ENCODE measurements at places on chromosomes 16 and 17.

GRCh38 chr16:23640615-23640930, 537 bp downstream of the PALB2 start:
- no peak for DNase-seq

- no peak for DNase-seq
Measured at GRCh38 chr16:31186176-31186575, 6.2 kb downstream of the FUS start.

DNA sequence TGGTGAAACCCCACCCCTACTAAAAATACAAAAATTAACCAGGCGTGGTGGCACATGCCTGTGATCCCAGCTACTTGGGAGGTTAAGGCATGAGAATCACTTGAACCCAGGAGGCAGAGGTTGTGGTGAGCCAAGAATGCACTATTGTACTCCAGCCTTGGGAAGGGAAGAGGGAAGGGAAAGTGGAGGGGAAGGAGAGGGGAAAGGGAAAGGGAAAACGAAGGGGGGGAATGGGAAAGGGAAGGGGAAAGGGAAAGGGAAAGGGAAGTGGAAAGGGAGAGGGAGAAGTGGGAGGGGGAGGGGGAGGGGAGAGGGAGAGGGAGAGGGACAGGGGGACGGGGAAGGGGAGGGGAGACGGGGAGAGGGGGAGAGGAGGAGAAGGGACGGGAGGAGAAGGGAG, 122.5 kb downstream of the GAS7 start:
- DNase-seq, result no peak

GRCh38 chr17:78979780-78980623, at the start of gene LGALS3BP:
Gene LGALS3BP, minus strand, starts transcription at chr17:78979923. Its CDS starts 2,732 bp downstream, at chr17:78977191.
- peak; percentile 78 for DNase-seq

- DNase-seq, result no peak
Measured at GRCh38 chr16:81650982-81651562, 128.0 kb upstream of the PLCG2 start.

DNA sequence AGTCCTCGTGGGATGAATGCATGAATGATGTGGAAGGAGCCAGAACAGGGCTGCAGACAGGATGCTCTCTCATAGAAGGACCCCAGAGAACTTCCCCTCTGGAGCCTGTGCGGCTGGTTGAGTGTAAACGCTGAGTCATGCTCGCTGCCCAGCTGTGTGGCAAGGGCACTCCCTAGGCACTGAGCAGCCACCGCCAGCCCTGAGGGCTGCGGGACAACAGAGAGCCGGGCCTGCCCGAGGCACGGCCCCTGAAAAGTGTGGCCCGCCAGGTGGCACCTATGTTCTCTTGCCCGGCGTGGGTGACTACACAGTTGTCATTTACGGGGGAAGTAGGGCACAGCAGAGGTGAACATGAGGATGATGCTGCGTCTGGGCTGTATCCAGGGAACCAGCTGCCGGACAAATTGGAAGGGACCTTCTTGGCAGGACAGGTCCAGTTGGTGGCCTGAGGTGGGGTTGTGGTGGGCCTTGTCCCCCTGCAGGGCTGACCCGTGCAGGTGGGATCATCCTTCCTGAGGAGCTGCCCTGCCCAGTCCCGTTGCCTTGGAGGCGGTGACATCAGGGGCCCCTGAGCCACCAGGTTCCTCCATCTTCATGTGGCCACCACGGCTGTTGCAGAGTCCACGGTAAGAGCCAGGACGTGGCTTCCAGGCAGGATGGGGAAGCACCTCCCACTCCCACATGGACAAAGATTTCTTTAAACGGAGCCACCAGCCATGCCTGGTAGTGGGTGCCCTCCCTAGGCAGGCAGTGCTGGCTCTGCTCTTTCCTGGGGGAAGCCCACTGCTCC, 94.8 kb upstream of the CBX4 start:
- peak; percentile 26 for DNase-seq

DNA sequence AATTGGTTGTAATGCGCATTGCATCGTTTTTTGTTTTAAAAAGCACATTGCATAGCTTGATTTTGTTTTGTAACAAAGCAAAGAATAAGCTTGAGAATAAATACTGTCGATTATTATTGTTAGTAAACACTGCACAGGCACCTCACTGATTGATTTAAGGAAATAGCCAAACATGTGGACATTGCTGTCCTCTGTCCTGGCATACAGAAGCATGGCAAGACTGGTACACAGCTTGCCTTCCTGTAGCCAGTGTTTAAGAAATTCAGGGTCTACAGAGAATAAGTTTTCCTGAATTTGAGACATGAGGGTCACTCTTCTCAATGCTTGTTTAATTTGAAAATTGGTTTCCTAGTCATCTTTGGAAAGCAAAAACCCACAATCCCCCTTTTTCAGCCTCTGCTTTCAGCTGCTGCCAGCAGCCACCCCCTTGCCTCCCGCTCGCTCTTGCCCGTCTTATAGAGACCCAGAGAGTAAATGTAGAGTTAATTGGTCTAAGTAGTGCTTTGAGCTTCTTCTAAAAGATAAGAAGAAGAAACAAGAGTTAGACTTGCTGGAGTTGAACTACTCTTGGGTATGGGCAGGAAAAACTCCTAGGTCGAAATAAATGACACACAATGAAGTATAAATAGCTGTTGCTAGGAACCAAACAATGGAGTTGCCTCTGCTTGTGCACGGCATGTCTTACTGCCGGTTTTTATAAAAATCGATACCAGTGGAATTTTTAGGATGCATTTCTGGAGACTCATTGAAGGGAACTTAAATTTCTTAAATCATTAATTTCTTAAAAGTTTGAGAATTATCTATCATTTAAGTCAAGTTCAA, 116.6 kb downstream of the MRTFB start:
- DNase-seq, result no peak

DNA sequence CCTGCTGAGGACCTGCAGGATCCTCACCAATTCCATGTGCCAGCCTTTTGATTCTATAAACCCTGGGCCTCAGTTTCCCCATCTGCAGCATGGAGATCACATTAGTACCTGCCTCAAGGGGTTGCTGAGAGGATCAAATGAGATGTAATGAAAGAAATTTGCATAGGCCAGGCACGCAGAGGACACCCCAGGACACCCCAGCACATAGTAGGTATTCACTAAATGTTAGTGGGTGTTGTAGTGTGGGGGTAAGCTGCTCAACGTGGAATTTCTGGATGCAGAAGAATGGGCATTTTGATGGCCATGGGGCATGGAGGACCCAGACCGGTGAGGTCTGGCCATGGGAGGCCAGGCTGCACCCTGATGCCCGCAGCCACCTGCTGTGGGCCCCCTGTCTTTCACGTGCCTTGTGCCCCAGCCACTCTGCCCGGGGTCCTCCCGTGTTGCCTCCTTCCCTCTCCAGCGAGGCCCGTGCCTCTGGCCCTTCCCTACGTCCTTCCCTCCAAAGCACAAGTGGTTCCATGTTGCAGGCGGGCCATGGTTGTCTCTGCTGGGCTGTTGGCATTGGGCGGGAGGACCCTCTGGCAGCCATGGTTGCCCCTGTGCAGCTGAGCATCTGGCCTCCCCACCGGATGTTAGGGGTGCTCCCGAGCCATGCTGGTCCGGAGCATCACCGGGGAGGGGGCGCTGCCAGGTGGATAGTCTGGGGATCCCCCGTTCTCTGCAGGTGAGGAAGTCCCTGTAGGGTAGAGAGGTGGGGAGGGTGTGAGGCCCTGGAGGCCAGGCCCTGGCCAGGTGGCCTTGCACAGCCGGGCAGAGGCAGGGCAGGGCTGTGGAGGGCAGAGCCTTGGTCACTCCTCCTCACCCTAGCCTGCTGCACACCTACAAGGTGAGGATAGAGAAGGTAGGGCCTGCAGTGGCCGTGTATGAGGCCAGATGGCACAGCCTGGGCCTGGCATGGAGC, 8.6 kb downstream of the MAP2K3 start:
- DNase-seq, result no peak

- DNase-seq, result no peak
Measured at GRCh38 chr16:46911038-46911437, 26.9 kb downstream of the GPT2 start.

DNA sequence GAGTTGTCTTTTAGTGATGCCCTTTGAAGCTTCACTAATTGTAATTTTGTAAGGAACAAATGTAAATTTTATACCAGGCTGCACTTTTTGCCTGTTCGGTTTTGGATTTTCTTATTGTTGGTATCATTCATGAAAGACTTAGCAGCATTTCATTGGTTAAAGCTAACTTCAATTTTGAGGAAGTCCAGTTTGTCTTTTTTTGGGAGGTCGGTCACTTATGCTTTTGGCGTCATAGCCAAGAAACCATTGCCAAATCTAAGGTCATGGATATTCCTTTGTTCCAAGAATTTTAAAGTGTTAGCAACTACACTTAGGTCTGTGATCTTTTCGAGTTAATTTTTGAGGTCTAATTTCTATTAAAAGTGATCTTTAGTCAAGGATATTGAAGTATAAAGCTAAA, 77.1 kb downstream of the PRKCA start:
- DNase-seq, result no peak

GRCh38 chr16:19844945-19845641, 39.6 kb downstream of the GPRC5B start:
- DNase-seq, result peak; percentile 92

- no peak for DNase-seq
Measured at GRCh38 chr16:3089717-3090592, 9.1 kb downstream of the ZSCAN10 start.

GRCh38 chr16:5736209-5736930, 638.8 kb upstream of the EEF2KMT start:
- no peak for DNase-seq

DNA sequence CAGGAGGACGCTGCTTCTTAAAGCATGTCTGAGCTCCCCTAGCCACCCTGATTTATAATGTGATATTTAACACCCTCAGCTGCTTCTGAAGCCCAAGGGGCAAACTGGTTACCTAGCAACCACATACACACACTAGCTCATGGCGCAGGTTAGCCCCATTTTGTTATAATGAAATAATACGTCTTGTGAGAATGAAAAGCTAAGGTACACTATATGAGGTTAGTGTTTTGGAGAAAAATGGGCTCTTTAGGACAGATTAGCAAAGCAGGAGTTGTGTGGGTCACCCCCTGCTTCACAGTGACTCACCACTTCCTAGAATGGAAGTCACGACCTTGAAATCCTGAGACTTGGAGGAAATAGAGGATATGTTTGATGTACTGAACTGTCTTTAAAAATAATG, 404.8 kb upstream of the HSBP1 start:
- DNase-seq, result peak; percentile 54

GRCh38 chr17:59668816-59669215, 38.4 kb downstream of the PTRH2 start:
- DNase-seq, result peak; percentile 97

DNA sequence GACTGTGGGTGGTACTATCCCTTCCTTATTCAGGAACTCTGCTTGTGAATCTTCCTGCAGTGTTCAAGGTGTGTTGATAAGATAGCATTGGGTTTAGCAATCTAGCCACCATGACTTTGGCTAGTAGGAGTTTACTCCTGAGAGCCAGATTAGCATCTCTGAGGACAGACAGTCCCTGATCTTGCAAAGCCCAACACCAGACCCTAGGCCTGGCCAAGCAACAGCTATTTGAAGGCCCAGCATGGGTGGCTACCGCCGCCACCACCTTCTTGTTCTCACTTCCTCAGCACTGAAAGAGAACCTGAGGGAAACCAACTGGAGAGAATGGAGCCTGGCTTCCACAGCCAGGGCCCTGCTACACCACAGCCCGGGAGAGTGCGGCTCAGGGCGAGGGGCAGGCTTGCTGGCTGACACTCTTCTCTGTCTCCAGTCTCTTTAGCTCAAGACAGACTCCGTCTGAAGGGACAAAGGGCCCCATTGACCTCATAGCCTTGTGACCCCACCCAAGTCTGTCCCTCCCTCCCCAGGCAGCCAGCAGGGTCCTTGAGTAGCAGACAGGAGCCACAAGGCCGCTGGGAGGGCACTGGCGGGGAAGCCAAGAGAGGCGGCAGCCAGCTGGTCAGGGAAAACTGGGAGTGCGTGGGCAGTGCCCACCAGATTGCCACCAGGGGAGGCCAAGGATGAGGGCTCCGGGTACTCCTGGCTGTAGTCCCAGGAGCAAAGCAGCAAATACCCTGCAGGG, 10.9 kb upstream of the ARHGAP23 start:
- DNase-seq, result no peak

- peak; percentile 81 for DNase-seq
Measured at GRCh38 chr16:14527411-14528044, 102.5 kb downstream of the PARN start.

DNA sequence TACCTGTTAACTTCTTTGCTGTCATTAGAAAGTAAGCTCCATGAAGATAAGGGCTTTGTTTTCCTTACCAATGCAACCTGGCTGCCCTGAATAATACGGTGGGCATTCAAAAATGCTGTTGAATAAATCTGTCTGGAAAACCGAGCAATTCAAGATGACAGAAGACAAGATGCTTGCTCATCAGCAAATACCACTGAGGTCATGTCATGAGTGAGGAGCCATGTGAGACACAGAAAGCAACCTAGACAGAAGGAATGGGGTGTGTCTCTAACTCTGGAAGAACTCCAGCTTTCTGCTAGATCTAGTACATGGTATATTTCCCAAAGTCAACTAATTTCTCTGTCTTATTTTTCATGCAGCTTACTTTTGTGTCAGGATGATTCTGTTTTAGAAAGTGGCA, 64.2 kb downstream of the STH start:
- DNase-seq, result peak; percentile 82

- DNase-seq, result no peak
Measured at GRCh38 chr16:70579648-70580630, 56.3 kb downstream of the SF3B3 start.

GRCh38 chr16:50093607-50094539, 28.1 kb downstream of the HEATR3 start:
- DNase-seq, result no peak

- DNase-seq, result peak; percentile 74
Measured at GRCh38 chr16:87725596-87726235, 40.1 kb downstream of the KLHDC4 start.

GRCh38 chr17:27518545-27519521, 62.6 kb downstream of the KSR1 start:
- no peak for DNase-seq

DNA sequence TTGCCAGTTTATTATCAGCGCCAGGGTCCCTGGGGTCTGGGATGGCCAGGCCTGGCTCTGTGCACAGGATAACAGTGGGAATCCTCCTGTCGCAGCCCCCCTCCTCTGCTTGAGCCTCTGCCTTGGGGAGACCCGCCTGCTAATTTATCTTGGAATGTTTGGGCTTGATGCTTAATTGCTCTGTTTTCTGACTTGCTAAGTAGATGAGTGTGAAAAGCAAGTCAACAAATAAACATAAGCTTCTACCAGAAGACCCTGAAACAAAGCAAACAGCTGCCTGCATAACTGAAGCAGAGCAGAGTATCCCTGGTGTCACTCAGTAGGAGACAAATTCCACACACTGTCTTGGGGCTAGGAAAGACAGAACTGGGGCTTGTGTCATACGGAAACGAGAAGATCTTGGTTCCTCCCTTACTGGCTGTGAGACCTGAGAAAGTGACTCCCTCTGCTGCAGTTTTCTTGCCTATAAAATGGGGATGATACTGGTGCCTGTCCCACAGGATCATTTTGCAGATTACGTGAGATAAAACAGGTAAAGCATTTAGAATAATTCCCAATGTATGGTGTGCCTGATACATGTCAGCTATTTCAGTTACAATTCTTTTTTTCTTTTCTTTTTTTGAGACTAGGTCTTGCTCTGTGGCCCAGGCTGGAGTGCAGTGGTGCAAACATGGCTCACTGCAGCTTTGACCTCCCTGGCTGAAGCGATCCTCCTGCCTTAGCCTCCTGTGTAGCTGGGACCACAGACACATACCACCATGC, 44.8 kb upstream of the IRX3 start:
- no peak for DNase-seq
